ENCODE measurements at places on chromosomes 3 and 15. TPM values are rescaled to one million over a fixed set of nuclear protein-coding genes. Genes with fewer than 3 reads are reported as not detected.

The CCR8 gene
- total RNA-seq = not detected

The CAMKV gene
- total RNA-seq = 0.32 TPM

The CCDC51 gene
- total RNA-seq = 43.8 TPM

DNA sequence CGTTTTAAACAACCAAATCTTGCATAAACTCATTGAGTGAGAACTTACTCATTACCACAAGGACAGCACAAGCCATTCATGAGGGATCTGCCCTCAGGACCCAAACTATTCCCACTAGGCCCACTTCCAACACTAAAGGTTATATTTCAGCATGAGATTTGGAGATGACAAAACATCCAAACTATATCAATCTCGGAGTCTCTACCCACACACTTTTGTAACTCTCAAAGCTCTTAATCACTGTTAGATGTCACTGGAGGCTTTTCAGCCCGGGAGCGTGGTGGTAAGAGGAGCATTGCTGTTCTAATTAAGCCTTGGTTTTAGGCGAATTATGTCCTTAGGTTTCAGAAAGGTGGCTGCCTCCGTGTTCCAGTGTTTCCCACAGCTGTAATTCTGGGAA is 86.3 kb downstream of the CNTN6 start:
- peak; percentile 81 for DNase-seq

DNA sequence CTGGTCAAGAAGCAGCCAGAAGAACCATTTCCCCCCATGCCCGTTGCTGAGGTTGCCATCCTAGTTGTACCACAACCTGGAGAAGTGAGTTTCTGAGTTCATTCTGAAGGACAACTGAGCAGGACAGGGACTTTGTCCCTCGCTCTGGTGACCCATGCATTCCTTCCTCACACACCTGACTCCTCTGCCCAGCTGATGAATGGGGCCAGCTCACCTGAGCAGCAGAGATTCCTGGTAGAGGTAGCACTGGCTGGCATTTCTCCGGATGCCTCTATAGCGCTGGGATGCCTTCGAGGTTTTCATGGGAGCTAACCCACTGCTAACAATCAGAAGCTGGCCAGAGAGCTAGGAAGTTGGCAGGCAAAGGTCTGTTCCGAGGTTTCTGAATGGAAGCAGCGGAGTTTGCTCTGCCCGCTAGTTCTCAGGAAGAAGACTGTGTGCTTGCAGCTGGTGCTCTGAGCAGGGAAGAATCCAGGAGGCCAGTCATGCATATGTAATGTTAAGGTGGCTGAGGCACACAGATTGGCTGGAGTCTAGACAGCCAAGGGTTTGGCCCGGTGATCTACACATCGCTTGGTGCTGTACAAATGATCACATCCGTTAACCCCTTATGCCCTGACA is at the start of gene TMC3:
Gene TMC3, minus strand, starts transcription at position 439 of the 621 bp plus-strand sequence. Its CDS starts 136 bp downstream, at position 303.
- no peak for DNase-seq

DNA sequence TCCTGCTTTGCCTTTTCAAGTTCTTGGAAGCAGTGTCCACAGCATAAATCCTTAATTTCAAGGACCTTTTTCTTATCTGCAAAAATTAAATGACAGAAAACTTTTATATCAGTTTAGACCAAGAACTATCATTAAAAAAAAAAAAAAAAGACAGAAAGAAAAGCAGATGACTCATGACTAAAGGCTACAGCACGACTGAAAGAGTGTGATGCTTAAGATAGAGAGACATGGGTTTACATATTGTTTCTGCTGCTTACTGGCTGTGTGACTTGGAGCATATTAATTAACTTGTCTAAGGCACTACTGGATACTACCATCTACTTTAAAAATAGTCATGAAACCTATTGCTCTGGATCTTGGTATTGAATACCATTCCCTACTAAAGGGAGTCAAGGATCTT is 62.3 kb downstream of the CEP152 start:
- no peak for DNase-seq

The SMCO1 gene
- total RNA-seq = not detected

DNA sequence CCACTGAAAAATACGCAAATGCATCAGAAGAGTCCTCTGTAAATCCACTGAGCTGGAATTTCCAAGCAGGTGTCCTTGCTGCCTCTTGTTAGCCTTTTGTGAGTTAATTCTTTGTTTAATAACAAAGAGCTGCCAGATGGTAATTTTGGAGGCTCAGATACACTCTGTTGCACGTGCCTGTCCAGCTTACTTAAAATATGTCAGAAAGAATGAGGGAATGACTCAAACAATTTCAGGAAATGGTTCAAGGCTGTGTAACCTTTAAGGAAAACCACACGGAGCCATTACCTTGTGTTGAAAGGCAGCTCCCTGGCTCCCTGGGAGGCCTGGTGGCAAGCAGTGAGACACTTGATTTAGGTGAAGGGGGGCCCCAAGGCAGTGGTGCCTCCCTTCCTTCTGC is 302.2 kb upstream of the CTDSPL start:
- no peak for DNase-seq

The TGM4 gene
- total RNA-seq = not detected

DNA sequence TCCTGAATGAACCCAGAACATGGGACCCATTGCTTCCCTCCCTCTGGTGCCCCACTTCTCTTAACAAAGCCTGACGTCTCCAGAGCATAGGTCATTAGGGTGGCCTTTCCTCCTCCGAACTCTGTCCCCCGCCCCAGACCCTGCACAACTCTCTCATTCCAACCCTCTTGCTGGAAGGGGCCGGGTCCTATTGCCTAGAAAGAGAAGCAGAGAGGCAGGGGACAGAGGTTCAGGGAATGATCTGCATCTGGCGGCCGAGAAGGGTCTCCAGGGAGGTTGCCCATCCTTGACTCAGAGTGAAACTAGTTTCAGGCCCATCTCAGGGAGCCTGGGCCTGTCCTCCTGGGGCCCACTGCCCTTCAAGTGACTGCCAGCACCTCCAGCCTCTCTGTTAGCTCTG is 79.0 kb downstream of the LINGO1 start:
- no peak for DNase-seq

DNA sequence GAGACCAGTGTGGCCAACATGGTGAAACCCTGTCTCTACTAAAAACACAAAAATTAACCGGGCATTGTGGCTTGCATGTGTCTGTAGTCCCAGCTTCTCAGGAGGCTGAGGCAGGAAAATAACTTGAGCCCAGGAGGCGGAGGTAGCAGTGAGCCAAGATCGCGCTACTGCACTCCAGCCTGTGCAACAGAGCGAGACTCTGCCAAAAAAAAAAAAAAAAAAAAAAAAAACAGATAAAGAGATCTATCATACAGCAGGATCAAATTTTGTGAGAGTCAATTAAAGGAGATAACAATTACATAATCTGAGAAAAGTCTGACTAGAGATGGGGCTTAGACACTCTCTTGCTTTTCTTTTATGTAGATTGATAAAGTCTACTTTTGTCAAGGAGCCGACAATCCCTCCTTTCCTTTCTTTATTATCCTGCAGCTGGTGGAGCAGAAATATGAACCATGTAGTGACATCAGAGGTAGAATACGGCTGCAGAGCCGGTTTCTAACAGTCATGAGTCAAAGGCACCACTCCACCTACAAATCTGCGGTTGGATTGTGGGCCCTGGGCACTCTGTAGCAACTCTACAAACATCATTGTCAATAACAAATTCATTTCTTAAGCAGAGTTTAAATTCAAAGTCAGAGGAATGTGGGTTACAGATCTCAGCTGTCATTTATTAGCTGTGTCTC is 9.0 kb downstream of the C2CD4A start:
- DNase-seq = no peak

DNA sequence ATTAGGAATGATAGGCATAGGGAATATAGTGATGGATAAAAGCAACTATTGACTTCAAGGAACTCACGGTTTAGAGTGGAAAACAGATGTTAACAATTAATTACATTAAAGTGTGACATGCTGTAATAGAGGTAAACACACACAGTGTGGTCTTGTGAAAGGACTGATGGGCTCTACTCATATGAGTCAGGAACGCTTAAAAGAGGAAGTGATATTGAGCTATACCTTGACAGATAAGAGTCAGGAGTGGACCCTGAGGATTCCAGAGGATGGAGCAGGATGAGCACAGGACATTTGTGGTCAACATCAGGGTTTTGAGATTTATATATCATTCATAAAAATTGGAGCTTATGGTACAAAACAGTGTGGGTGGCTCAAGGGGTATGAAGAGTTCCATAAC is 11.0 kb downstream of the EXOG start:
- no peak for DNase-seq

DNA sequence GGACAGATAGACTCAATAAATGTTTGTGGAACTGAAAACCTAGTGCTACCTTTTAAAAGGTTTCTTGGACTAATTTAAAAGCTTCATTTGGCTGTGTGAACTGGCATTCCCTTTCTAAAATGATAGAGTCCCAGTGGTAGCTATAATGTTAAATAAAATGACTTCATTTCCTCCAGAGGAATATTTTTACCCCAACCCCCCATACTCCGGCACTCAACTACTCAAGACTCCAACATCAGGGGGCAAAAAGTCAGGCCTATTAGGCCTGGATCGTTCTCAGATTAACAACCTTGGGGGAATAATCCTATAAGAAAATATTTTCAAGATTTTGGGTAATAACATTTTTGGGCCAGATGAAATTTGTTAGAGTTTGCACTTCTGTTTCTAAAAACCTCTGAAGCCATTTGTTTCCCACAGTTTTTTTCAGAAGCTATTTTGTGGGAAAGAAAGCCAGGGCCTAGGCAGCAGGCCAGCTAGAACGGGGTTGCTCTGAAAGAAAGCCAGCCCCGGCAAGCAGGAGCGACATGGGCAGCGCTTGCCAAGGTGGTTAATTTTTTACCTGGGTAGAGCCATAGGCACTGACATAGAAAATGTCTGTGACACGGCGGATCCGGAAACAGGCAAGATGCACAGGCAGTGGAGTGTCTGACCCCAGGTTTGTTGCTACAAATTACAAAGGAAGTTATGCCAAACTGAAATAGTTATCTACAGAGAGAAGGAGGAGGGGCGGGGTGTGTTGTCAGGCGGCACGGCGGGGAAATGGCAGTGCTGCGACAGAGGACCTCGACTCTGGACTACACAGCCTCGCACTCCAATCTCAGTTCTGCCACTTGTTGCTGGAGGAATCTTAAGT is 84.6 kb downstream of the MAGI1 start:
- no peak for DNase-seq
